Activated CD8-positive, alpha-beta memory T cell treated with anti-CD3 and anti-CD28 coated beads, Interleukin-2, amount 10 ng/mL, durations not matched to agents 7 days and 5 days (primary cell): ENCODE measurements at places on chromosomes 6 and 20.
A peak's percentile ranks its signal among the peaks of the same experiment; 100 is the strongest.

DNA sequence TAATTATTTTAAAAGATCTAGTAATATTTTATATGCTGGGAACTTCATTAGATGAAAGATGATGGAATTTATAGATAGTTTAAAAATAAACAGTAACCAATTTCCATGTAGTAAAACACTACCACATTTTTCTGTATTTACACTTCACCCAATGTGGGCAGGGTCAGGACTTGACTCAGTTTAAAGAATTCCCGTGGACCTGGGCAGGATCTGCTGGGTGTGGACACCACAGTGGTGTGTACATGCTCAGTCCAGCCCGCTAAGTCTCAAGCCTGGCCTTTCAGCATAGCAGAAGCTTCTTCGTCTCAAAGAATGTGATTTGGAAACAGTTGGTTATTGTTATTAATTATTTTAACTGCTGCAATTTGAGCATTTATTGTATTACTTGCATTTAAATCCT, 364.2 kb downstream of the SYNE1 start:
- DNase-seq, result no peak

GRCh38 chr6:106677282-106677681, 47.9 kb downstream of the QRSL1 start:
- DNase-seq, result no peak

DNA sequence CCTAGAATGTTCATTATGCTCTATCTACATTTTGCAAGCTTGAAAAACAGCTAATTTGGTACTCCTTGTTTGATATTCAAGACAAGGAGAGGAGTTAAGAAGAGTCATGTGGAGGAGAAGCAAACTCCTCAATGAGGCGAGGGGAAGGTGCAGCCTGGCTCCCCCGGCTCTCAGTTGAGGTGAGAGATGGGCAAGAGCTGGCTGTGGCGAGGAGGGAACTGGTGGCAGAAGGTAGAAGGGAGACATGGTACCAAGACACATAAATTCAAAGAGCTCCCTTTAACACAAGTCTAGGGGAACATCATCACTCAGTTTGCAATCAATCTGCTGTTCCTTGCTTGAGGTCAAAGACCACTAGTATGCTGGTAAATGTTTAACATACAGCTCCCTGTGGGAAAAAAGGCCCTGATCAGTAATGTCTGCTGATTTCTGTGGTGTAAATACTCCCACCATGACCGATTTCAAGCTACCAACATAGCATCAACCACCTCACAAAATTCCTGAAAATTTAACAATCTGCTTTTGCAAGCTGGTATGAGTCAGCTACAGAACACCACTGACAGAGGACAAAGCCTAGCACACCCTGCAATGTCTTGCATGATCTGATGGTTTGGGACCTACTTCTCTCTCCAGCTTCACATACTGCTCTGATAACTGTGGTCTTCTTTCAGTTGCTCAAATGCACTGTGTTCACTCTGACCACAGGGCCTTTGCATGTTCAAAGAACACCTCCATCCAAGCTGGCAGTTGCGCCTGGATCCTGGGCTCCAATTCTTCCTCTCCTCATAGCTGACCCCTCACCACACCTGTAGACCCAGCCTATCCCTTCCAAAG, 516.3 kb upstream of the CHD6 start:
- DNase-seq, result no peak

DNA sequence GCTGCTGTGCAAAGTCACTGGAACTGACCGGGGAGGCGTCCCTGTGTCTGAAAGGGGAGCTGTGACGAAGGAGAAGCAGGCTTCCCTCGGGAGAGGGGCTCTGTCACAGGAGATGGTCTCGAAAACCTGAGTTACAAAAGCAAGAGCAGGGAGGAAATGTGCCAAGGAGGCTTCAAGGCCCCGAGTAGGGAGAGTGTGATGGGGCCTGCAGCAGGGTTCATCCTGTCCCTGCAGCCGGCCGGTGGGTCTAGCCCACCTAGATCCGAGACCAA, 16.7 kb downstream of the DYNLT1 start:
- peak; percentile 36 for DNase-seq

DNA sequence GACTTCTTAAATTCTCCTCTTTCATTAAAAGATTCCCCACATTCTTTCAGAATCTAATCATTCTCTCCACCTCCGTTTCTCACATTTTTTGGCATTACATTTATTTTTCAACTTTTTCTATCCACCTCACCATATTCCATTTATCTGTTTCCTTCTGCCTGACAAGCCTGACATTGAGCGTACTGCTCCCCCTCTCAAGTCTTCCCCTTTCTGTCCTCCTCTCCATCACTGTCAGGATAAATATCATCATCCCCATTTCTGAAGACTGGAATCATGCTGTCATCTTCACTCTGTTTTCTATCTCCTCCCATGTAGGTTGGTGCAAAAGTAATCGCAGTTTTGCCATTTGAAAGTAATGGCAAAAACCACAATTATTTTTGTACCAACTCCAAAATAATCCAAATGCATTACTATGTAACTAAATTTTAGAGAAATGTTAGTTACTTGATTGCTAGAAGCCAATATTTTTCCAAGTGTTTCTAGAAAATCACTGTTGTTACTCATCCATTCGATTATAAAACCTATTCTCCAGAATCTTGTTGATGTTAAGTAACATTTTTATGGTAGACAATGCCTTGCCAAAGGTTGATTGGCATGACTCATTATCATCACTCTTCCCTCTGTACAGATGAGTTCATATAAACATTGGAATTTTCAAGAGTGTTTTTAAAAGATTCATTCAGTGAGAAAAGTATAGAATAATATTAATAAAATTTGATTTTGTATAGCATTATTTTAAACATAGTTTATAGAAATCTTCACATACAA, 292.3 kb upstream of the RNF217 start:
- no peak for DNase-seq

- DNase-seq, result no peak
Measured at GRCh38 chr20:57605878-57606277, 14.3 kb downstream of the ZBP1 start.

DNA sequence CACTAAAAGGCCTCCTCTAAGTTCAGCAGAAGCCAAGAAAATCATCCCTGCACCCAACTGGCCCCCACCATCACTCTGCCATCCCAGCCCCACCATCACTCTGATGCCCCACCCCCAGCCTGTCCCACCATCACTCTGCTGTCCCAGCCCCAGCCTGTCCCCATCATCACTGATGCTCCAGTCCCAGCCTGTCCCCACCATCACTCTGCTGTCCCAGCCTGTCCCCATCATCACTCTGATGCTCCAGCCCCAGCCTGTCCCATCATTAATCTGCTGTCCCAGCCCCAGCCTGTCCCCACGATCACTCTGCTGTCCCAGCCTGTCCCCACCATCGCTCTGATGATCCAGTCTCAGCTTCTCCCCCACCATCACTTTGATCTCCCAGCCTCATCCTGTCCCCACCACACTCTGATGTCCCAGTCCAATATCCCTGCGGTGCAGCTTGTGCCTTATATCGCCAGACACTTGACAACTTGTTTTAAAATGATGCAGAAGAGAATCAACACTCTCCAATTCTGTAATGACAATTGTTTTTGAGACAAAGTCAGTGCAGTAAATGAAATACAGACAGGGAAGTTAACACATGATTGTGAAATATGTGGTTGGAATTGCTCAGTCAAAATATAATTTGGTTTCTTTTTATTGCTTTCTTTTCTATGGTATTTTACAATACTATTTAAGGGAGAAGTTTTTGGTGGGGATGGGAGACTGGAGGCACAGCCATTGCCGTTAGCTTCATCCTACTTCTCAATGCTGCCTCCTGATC, 100.8 kb downstream of the TNFAIP3 start:
- DNase-seq, result no peak

DNA sequence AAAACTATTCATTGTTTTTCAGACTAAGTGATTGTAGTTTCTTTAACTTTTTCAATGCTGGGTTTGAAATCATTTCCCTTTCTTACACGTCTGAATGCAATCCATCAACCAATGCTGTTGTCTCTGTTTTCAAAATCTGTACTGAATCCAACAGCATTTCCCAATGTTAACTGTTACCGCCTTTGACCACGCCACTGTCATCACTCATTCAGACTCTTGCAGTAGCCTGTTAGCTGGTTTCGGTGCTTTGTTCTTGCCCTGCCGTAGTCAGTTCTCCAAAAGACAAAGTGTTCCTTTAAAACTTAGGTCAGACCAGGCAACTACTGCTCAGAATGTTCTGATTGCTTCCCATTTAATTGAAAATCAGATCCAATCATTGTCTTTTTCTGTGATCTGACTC, 131.3 kb downstream of the PLCB4 start:
- no peak for DNase-seq

- peak; percentile 91 for DNase-seq
Measured at GRCh38 chr20:1434571-1435336, 31.9 kb downstream of the NSFL1C start.

DNA sequence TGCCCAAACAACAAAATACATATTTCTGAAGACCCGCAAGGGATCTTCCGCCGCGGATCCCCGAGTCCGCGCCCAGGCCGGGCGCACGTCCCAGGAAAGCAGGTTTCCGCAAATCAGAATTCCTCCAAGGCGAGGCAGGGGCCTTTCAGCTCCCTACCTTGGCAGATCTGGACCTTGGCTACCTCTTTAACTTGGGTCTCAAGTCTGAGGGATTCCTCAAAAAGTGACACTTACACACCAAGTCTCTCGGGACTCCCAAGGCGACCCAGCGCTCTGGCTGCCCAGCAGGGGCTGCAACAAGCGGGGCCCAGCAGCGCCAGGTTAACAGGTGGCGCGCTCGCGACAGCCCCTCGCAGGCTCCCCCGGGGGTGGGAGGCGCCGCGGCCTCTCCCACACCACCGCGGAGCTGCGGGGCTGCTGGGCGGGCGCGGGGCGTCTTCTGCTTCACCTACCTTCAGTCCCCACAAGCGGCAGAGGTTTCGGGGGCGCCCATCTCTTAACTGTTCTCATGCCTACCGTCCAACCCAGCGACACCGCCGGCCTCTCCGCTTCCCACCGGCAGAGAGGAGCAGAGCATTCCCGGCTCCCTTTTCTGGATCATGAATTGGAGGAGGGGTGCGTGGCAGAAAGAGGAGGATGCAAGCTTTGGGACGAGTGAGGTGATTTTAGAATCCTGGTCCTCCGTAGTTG, 414 bp downstream of the SIM1 start:
- no peak for DNase-seq

- DNase-seq, result no peak
Measured at GRCh38 chr6:41071501-41071922, 644 bp downstream of the OARD1 start.

GRCh38 chr20:57689745-57690481, 19.9 kb downstream of the PMEPA1 start:
- DNase-seq, result no peak

DNA sequence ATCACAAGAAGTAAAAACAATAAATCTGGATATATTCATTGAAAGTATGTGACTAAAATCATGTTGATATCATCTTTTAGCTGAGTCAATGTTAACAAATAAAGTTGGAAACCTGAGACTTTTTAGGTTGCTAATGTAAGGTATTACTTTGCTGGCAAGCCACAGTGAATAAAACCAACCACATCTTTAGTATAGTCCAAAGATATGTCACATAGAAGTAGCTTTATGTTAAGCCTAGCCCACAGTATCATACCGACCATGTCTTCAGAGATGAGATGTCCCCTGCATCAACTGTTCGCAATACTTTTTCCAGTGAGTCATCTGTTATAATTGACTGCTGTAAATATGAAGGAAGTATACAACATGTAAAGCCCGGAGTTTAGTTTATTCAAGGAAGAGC, 107.6 kb upstream of the MCHR2 start:
- DNase-seq, result no peak

- DNase-seq, result no peak
Measured at GRCh38 chr20:460180-460579, 2.2 kb downstream of the TBC1D20 start.

- no peak for DNase-seq
Measured at GRCh38 chr6:100217225-100218012, 223.4 kb upstream of the MCHR2 start.

DNA sequence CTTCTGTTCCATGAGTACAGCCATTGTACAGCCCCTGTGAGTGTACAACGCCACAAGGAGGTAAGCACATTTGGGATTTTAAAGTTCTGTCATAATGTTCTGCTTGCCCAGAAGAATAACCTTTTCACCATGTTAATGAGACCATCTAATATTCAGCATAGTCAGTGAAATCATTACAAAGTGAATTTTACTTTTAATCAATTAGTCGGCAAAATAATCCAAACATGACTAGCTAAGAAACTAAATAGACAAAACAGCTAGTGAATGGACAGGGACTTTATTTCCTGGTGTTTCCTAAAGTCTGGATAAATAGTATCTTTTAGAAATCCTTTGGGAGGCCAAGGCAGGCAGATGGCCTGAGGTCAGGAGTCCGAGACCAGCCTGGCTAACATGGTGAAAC, 69.0 kb upstream of the NRSN1 start:
- DNase-seq, result no peak

DNA sequence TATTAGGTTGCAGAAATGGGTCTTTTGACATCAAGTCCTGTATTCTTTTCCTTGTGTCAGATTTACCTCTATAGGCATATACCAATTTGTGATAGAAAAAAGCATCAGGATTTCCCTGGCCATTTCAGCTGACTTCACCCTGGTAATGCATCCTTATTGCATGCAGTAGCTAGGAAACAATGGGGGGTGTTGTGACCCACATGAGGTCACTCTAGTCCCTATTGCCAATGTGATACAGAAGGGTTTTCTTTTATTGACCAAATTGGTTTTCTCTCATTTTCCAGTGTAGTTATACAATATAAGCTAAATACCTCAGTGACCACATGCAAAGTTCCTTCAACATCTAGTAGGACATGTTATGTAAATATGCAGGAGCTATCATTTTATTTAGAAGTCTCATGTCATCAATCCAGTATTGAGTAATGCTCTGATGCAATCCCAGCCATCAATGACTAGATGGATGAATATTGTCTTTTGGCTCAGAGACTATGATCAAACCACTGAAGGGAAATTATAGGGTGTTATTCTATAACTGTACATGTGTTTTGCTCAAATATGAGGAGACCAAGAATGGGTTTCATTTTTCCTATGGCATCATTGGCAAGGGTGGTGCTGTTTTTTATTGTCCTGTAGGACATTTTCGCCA, 177.7 kb downstream of the KLHL32 start:
- no peak for DNase-seq

DNA sequence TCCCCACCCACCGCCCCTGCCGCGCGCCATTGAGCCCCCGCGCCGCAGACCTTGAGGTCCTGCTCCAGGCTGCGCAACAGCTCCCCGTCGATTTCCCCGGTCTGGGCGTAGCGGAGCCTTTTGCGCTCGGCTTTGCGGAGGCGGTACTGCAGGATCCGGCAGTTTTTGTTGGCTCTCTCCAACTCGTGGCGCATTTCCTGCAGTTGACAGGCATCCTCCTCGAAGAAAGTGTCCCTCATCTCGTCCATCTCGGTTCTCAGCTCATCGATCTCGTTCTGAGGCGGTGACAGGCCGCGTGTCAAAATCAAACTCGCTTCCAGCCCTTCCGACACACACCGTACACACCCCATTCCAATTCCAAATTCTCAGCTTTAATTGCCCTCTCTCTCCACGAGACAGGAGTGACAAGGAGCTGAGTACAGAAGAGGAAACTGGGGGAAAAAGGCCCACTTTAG, 4.3 kb downstream of the MTCL3 start:
- peak; percentile 73 for DNase-seq

- DNase-seq, result no peak
Measured at GRCh38 chr6:72783666-72784065, 161.8 kb downstream of the KCNQ5 start.
